ENCODE measurements at places on chromosomes 7 and 10.

GRCh38 chr10:21184216-21184615 lies 287.1 kb upstream of the NEBL start:
- DNase-seq: peak; percentile 52

DNA sequence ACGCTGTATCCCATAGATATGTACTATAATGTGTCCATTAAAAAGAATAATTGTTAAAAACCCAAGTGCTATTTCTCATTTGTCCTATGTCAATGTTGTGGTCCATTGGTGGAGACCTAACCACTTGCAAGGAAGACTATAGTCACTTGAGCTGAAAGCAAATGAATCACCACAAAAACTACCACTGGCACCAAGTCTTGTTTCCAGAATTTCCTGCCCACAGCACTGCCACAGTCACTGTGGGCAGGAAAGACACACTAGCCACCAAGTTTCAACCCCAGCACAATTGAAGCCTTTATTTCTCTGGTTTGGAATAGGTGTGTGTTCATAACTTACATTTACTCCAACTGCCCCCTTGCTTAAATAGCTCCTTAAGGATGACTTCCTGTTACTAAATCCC lies 12.4 kb downstream of the DIP2C start:
- DNase-seq: no peak

DNA sequence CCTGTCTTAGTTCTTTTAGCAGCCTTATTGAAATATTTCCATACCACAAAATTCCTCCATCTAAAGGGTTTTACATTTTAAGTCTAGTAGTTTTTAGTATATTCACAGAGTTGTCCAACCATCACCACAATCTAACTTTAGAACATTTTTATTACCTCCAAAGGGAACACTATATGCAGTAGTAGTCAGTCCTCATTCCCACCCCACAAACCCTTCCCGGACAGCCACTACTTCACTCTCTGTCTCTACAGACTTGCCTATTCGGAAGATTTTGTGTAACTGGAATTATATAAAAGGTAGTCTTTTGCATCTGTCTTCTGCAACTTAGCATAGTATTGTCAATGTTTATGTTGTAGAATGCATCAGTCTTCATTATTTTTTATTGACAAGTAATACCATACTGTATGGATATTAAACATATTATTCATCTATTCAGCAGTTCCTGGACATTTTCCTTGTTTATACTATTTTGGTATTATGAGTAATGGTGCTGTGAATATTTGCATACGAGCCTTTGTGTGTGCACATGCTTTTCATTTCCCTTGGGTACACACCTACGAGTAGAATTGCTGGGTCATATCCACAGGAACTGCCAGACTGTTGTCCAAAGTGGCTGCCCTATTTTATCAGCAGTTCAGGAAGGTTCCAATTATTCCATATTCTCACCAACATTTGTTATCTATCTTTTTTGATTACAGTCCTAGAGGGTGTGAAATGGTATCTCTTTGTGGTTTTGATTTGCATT lies 60.9 kb upstream of the LANCL2 start:
- no peak for DNase-seq

DNA sequence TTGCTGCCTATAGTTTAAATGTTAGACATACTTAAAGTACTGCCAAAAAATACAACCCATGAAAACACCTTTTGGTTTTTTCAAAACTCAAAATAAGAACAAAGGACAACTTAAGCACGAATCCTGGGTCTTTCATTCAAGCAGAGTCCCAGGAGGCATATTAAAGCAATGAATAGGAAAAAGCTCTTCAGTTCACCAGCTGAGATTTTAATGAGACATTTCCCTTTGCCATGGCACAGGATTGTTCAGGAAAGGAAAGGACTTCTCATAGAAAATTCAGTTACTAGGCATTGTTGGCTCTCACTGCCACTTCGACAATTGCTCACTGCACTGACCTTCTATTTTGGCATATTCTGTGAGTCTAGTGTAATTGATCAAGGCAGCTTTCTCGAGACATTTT lies 133.5 kb upstream of the FEZF1 start:
- DNase-seq: no peak

- DNase-seq: no peak
Measured at GRCh38 chr10:116120688-116121455, 152.1 kb downstream of the GFRA1 start.

DNA sequence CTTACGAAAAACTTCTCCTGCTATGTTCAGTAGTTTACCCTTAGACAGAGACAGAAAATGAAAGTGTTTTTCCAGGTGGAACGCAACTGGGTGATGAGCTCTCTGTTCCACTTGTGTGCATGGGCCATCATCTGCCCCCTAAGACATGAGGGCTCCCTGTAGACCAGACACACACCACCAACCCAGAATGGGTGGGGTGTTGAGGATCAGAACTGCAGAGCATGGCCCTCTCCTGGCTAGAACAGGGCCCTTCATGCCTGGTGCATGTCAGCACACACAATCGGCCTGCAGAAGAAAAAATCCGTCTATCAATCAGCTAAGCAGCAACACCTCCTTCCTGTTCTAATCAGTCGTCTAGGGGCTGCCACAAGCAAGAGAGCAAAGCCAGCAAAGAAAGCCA lies 186.2 kb upstream of the INHBA start:
- DNase-seq: no peak

DNA sequence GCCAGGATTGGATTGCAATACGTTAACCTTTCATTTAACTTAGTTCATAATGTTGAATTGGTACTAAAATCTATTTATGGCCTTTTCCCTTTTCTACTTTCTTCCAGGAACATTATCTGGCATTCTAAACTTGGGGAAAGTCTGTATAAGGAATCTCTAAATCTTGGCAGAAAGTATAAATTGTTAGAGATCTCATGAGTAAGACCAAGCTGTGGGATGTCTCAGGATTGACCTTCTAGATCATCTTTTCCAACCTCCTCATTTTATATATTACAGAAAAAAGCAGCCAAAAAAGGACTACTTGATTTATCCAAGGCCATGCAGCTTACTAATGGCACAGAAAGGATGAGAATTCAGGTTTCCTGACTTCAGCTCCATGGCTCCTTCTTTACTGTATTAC lies 598.3 kb downstream of the INHBA start:
- DNase-seq: no peak

DNA sequence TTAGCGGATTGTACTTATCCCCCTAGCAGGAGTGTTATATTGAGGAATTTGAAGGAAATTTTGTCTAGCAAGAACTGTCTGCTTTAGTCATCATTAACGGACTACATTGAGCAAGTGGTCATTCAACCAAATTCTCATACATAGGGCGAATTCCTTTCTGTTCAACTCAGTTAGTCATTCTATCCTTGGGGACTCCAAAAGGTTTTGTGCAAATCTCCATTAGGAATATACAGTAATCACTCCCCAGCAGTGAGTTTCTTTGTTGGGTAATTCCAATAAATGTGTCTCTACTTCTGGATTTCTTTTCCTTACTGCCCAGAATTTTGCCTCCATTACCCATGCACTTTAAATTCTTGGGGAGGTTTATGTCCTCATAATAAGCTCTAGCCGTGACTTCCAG lies 51.1 kb downstream of the EPDR1 start:
- no peak for DNase-seq

All from brain microvascular endothelial cell (primary cell).